Activated CD8-positive, alpha-beta memory T cell treated with anti-CD3 and anti-CD28 coated beads, Interleukin-2, amount 10 ng/mL, durations not matched to agents 7 days and 5 days (primary cell): ENCODE measurements at places on chromosomes 1 and 21. TPM values are rescaled to one million over a fixed set of nuclear protein-coding genes. Genes with fewer than 3 reads are reported as not detected.

GRCh38 chr1:147243841-147244240 is 1.4 kb downstream of the CHD1L start:
- H3K27ac ChIP-seq = peak overlapping the region; percentile 87
- peaks cover 43% of the 10 kb centered on the region for H3K4me1 ChIP-seq
- H3K27me3 ChIP-seq = peaks cover 6% of the 10 kb centered on the region
- H3K36me3 ChIP-seq = peaks cover 13% of the 10 kb centered on the region

GRCh38 chr1:29674627-29675326 is 438.5 kb downstream of the PTPRU start:
- no peaks in the 10 kb centered on the region for H3K4me1 ChIP-seq
- no peak overlapping the region for H3K27ac ChIP-seq
- peak; percentile 18 for DNase-seq
- no peaks in the 10 kb centered on the region for H3K27me3 ChIP-seq
- no peaks in the 10 kb centered on the region for H3K36me3 ChIP-seq

GRCh38 chr1:215710036-215710898 is 143.2 kb downstream of the KCTD3 start:
- no peaks in the 10 kb centered on the region for H3K27me3 ChIP-seq
- no peak overlapping the region for H3K4me3 ChIP-seq
- no peaks in the 10 kb centered on the region for H3K36me3 ChIP-seq
- H3K4me1 ChIP-seq = no peaks in the 10 kb centered on the region

The S1PR1 gene
- 68.2 TPM for total RNA-seq

The LEPR gene
- 3.7 TPM for total RNA-seq

The IGSF21 gene
- not detected for total RNA-seq

The PGBD5 gene
- not detected for total RNA-seq

The OPTC gene
- not detected for total RNA-seq
